Type B pancreatic cell (in vitro differentiated cells): ENCODE measurements at places on chromosomes 1 and 21.
A peak's percentile ranks its signal among the peaks of the same experiment; 100 is the strongest.

- no peak for DNase-seq
Observed at GRCh38 chr1:183349201-183349711, 68.9 kb downstream of the NMNAT2 start.

DNA sequence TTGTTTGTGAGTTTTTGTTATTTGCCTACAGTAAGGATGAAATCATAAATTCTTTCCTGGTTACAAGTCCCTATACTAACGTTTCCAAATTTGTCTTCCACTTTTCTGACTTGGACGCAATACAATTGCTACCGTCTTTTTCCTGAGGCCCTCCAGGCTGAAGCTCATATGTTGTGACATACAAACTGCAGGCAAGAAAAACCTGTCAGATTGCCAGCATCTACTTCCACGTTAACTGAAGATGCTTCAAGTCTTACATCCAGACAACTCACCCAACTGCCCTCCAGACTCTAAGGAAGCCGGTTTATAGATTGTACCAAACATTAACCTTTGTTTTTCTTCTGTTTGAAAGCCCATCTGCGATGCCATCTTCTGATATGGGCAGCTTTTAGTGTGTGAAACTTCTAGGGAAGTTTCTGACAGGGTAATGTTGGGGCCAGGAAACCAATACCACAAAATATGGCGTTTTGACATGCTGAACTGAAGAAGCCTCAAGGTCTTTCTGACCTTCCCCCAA is 21.4 kb upstream of the RNF11 start:
- no peak for DNase-seq

GRCh38 chr1:54230507-54231339 is 30.8 kb downstream of the MRPL37 start:
- DNase-seq, result no peak

- DNase-seq, result no peak
Observed at GRCh38 chr1:155105604-155106011, 22.1 kb upstream of the EFNA1 start.

GRCh38 chr1:240597153-240597745 is 14.7 kb downstream of the GREM2 start:
- DNase-seq, result no peak

- no peak for DNase-seq
Observed at GRCh38 chr1:116110567-116111523, at the start of gene MAB21L3. Gene MAB21L3, plus strand, starts transcription at chr1:116111399. Its CDS starts 1,217 bp downstream, at chr1:116112616.

- DNase-seq, result no peak
Observed at GRCh38 chr1:230865062-230865817, 3.1 kb downstream of the C1orf198 start.

DNA sequence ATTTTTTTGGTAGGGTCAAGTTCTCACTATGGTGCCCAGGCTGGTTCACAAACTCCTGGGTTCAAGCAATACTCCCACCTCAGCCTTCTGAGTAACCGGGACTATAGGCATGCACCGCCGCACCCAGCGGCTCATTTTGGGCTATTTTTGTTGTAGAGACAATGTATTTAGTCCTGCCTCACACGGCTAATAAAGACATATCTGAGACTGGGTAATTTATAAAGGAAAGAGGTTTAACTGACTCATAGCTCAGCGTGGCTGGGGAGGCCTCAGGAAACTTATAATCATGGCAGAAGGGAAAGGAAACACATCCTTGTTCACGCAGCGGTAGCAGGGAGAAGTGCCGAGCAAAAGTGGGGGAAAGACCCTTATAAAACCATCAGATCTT is 4.2 kb downstream of the CELA2A start:
- no peak for DNase-seq

DNA sequence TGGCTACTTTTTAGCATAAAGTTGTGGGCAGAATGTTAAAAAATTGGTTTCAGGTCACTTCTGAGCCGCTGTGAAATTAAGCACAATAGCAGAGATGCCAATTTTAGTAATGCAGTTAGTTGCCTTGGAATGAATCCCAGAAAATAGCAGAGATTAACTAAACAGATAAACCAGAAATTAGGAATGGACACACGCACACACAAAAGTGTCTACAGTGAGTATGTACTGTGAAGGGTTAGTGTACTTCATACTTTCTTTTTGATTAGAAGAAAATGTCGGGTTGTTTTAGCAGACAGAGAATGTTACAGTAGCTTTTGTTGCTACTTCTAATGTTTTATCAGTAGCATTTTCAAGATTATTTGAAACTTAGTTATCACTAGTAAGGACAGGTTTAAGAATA is 106.7 kb downstream of the LEPR start:
- DNase-seq, result no peak

GRCh38 chr1:154497026-154497806 is 4.8 kb upstream of the TDRD10 start:
- no peak for DNase-seq

DNA sequence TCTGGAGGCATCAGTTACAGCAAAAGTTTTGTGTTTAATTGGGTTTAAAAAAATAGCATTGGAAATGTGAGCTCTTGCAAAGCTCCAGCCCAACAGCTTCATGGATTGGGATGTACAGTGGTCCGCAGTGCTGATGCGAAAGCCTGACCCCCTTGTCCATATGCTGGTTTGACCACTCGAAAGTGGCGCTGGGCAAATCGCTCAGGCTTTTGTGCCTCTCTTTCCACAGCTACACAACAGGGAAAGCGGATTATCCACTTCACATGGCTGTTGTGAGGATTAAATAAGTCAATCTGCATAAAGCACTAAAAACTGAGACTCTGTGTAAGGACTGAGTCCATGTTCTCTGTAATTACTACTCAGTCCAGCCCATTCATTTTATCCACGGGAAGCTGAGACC is 57.2 kb downstream of the HUNK start:
- DNase-seq, result no peak

DNA sequence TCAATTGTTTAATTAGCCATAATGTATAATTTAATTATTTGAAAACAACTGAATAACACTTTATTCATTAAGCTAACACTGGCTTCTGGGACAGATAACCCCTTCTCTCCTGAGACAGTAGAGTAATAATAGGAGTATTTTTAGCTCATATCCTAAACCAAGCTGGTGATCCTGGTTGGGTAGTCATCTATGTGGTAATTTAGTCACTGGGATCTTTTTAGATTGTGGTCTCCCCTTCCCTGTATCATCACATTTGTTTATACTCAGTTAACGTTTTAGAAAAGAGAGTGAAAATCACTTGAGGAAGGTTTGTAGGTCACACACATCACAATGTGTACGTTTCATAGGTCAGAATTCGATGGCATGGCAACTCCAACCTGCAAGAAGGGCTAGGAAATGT is 1356.6 kb upstream of the ADGRL2 start:
- DNase-seq, result no peak

- peak; percentile 76 for DNase-seq
Observed at GRCh38 chr1:46246548-46247435, 771 bp upstream of the RAD54L start.

- no peak for DNase-seq
Observed at GRCh38 chr1:191517826-191518225, 640.4 kb upstream of the RGS18 start.

DNA sequence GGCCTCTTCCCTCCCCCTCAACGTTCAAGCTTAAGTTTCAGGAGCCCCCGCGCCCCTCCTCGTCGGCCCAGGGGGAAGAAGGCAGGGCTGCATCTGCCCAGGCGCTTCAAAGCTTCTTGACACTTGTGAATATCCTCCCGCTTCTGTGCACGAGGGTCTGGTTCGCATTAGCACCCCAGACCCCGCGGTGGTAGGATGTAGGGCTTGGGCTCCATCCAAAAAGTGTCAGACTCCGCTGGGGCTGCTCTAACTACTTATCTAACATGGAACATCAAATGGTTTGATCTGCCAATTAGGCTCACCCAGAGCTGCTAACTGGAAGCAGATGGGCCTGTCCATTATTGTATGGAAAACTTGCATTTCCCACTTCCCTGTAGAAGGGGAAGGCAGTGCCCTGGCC is 28.9 kb downstream of the TAS1R2 start:
- DNase-seq, result no peak

GRCh38 chr1:203789966-203790365 is 5.5 kb upstream of the ZBED6 start:
- no peak for DNase-seq

- no peak for DNase-seq
Observed at GRCh38 chr21:25664491-25664931, 25.5 kb downstream of the JAM2 start.

GRCh38 chr1:2074944-2075740 is 24.9 kb downstream of the PRKCZ start:
- DNase-seq, result no peak

GRCh38 chr1:245039196-245039595 is 115.6 kb upstream of the KIF26B start:
- no peak for DNase-seq
